Hematopoietic multipotent progenitor cell (in vitro differentiated cells): ENCODE measurements at places on chromosomes 2 and 18. TPM values are rescaled to one million over a fixed set of nuclear protein-coding genes. Genes with fewer than 3 reads are reported as not detected.

DGKD gene
- total RNA-seq = 25.9 TPM

C18orf54 gene
- total RNA-seq = 1.6 TPM

LIMS3 gene
- total RNA-seq = 0.27 TPM

UPP2 gene
- not detected for total RNA-seq

TTN gene
- 1.1 TPM for total RNA-seq

SRD5A2 gene
- not detected for total RNA-seq

AFTPH gene
- total RNA-seq = 33.1 TPM

SPC25 gene
- total RNA-seq = 0.27 TPM

MALL gene
- 1.1 TPM for total RNA-seq

CHAC2 gene
- total RNA-seq = 1.1 TPM

CYTIP gene
- 45.5 TPM for total RNA-seq

KLHL30 gene
- total RNA-seq = not detected

POTEJ gene
- under 0.01 TPM for total RNA-seq

- DNase-seq = peak; percentile 49
These were observed 22.4 kb downstream of the ARL6IP6 start for GRCh38 chr2:152740743-152741328.

DNA sequence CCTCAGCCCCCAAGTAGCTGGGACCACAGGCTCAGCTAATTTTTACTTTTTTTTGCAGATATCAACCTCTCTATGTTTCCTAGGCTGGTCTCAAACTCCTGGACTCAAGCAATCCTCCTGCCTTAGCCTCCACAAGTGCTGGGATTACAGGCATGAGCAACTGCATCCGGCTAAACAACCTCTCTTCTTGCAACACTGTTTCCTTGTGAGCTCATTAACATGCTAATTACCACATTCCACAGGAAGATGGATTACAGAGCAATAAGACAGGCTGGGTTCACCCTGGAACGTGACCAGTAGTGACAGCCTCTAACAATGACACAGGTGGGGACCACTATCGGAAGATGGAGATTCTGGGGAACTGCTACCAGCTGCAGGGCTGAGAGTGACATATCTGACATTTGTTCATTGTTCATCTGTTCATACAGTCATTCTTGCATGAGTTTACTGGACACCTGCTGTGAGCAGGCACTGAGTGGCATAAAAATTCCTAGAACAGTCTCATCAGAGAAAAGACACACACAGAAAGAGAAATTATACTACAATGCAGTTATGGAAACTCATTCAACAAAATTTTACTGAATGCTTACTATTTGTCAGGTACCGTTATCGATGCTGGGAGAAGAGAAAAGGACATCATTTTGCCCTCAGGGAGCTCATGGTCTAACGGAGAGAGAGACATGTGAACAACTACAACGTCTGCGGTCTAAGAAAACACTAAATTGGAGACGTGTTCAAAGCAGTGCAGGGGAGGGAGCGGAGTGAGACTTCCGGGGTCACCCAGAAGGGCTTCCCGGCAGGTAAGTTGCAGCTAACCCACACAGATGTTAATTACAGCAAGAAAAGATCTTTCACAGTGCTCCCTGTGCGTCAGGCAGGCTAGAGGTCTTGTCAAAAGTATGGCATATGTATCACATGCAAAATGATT lies 37.6 kb downstream of the PROC start:
- no peak for DNase-seq

DNA sequence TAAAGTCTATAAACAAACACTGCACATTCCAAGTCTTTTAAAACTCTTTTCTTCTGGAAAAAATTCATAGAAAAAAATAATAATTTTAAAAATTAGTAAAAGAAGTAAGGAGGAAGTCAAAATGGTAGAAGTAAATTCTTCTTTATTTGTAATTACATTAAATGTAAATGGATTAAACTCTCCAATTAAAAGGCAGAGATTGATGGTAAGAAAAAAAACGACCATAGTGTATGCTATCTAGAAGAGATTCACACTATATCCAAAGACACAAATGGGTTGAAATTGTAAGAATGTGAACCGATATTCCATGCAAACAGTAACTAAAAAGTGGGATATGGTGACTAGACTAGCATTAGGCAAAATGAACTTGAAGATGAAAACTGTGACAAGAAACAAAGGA lies 1196.1 kb upstream of the CDH2 start:
- DNase-seq = no peak

DNA sequence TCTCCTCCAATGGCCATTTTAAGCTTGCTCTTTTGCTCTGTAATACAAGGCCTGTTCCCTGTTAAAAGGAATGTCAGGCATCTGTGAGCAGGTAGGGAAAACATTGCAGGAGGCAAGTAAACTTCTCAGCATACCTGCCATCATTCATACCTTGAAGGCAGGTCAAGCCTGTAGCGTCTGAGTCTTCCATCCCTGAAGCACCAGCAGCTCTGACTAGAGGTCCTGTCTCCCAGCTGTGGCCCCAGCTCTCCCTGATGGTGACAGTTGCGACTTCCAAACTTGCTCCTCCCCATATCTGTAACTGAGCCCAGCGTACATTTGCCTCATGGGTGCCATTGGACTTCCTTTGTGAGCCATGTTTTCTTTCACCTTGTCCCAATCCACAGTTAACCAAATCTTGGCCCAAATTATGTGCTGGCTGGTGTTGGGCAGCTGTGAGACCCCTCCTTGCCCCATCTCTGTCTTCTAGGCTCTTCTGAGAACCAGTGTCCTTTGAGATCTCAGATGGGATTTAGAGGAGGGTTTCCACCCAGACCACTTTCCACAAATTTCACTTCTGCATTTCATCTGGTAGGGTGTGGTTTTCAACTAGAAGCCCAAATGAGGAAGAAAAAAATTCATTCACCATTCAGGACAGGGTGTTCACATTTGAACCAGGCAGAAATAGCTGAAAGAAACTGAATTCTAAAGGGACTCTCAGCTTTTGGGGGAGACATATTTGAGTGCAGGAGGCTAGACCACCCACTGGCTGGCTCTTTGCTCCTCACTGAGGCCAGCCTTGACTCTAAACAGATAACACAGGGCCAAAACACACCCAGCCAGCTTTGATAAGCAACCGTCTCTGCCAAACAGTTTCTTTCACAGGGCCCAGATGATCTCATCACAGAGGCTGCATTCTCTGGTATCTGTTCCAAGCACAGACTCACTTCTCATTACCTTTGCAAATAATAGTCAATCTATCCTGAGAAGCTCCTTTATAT lies 66.4 kb upstream of the MSH2 start:
- peak; percentile 47 for DNase-seq

- DNase-seq = no peak
These were observed 54.7 kb downstream of the FARP2 start for GRCh38 chr2:241410739-241411176.

GRCh38 chr2:122755281-122755780 lies 999.9 kb downstream of the TSN start:
- DNase-seq = peak; percentile 70

- no peak for DNase-seq
These were observed 120.0 kb downstream of the GALNT14 start for GRCh38 chr2:31018280-31018679.

GRCh38 chr2:168702579-168702978 lies 99.9 kb upstream of the NOSTRIN start:
- no peak for DNase-seq

DNA sequence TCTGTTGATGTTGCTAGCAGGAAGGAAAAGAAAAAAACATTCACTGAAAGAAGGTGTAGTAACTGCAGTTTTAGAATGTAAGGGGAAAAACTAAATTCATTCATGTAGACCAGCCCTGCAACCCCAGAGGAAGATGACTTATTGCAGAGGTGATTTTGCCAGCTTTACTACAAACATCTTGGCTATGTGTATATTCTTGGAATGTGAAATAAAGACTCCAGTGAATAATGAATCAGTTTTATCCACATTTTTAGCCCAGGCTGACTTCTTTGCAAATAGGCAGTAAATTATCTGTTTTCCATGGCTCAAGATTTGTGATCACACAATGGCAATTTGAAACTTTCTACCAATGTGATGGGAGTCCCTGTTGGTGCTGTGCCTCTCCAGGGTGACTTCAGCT lies 206.1 kb upstream of the SETBP1 start:
- no peak for DNase-seq

- no peak for DNase-seq
These were observed 24.8 kb downstream of the FMNL2 start for GRCh38 chr2:152359573-152360363.

GRCh38 chr18:72544092-72544886 lies at the start of gene CBLN2:
Gene CBLN2, minus strand, starts transcription at chr18:72544342. Its CDS starts 2,182 bp downstream, at chr18:72542160.
- peak; percentile 67 for DNase-seq

- DNase-seq = no peak
These were observed 231.1 kb upstream of the AGAP1 start for GRCh38 chr2:235262750-235263149.

DNA sequence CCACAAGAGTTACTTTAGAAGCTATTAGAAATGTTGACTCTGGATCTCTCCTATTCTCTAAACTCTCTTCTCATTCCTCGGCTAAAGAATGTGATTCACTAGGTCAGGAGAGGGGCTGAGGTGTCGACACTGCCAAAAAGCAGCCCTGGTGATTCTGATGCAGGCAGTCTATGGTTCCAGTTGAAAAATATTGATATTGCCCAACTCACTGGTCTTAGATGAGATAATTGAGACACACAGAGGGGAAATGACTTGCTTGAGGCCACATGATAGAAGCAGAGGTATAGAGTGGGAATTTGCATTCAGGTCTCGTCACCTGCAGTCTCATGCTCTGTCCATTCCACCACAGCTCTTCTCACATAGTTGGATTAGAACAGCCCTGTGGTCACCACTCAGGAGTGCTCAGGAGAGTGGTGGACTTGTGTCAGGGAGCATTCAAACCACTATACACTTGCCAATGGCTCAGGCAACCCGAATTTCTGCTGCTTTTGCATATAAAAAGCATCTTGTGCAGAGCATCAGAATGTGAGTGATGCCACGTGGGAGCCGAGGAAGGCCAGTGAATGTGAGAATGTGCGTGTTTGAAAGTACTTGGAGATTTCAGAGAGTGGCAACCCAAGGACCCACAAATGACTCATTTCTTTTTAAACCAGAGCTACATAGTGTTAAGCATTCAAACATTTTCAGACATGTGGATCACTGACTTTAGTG lies 65.1 kb upstream of the CTLA4 start:
- DNase-seq = no peak
